ENCODE measurements at places on chromosomes 12 and 14.

DNA sequence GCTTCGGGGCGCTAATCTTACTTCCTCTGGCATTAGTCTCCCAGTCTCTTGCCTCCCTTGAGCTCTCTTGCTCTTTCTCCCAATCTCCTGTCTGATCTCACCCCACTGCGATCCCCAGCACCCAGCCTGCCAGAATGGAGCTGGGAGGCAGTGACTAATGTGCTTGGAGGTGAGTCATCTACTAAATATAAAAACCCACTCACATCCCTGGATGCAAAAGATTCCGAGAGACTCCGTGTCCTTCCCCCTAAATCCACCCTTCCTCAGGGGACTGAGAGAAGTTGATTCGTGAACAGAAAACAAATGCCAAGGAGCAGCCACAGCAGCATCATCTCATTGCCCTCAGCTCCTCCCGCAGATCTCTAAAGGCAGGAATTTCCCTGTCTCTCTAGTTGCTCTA, 45.7 kb upstream of the KCNA5 start:
- ATAC-seq, result no peak

DNA sequence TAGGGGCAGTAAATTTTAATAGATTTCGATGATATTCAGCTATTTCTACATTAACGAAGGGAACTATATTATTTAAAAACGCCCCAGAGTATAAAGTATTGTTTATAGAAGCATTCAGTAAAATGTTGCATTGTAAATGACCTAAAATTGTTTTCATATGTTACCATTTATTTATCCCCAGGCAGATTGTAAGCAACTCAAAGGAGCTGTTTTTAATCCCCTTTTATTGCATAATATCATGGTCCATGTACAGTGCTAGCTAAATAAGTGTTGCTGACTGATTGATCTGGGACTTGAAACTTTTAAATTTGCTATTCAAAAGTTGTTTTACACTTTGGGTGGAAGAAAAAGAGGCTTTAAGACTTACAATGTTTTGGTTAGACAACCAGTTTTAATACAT, 199.0 kb upstream of the SLC38A2 start:
- no peak for ATAC-seq

DNA sequence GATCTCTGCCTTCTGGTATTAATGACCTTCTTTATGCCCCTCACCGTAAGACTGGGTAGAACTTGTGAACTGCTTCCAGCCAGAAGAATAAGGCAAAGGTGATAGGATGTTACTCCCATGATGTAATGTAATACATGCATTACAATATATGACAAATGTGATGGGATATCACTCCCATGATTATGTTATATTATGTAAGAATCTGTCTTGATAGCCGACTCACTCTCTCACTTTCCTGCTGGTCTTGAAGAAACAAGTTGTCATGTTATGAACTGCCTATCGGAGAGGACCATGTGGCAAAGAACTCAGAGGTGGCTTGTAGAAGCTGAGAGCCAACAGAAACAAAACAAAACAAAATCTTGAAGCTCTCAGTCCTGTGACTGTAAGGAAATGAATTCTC, 30.6 kb upstream of the OSBPL8 start:
- ATAC-seq, result no peak

DNA sequence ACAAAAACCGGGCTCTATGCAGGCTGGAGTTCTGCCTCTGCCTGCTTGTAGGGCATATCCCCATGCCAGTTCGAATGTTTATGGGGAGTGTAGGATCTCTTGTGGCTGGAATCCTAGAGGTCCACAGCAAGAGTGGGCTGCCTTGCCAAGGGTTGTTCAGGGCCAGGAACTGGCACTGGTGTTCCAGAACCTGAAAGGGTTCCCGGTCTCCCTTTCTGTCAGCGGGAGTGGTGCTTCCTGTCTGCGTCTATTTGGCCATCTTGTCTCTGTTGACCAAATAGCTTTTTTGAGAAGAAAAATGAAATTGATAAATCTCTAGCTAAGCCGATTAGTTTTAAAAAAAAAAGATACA, 17.8 kb downstream of the OLR1 start:
- ATAC-seq, result no peak

DNA sequence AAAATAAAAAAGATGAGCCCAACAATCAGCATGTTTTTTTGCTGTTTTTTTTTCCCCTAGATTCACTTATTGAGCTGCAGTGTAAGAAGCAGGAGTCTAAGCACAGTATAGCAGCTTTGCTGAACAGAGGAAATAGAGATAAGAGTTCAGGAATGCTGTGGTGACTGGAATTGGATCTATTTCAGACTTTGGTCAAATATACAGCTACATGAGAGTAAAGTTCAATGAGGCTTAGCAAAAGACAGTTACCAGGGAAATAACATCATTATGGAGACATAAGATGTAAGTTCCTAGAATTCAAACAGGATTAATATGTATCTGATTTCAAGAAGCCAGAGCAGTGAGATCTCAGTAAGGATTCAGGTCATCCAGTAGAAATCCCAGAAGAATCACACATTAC, 613.0 kb downstream of the RPS29 start:
- ATAC-seq, result no peak

GRCh38 chr12:52857500-52857899, 8.7 kb upstream of the KRT78 start:
- no peak for ATAC-seq

DNA sequence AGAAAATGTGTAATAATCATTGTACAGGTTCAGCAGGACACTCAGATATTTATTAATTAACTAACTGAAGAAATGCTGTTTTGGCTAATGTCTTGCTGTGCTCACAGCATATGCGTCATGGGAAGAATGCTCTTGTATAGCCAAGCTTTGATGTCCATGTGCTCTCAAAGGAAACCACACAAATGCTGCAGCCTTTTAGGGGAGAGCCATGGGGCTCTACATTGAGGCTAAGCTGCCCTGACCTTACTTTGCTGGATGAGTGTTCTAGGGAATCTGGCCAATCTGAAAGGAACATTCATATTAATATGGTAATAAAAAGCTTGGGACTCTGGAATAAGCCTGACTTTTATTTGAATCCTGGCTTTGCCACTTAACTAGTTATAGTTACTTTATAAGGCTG, 9.5 kb upstream of the CRADD start:
- ATAC-seq, result no peak

- ATAC-seq, result peak; percentile 2
Observed at GRCh38 chr12:55728186-55728938, 447 bp downstream of the CD63 start.

DNA sequence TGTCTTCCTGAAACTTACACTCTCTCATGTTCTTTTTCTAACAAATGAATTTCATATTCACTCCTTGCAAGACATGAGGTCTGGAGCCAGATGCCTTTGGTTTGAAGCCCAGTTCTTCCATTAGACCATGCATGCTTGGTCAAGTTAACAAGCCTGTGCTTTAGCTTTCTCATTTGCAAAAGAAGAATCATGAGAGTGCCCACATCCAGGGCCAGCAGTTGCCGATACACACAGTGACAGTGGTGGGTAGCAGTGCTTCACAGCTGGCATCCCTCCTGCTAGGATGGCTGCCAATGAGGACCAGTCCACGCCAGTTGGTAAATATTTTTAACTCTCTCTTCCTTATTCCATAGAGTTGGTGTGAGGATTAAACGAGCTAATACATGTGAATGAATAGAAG, 163.1 kb downstream of the PHLDA1 start:
- no peak for ATAC-seq

GRCh38 chr12:71492604-71493003, 53.0 kb downstream of the LGR5 start:
- no peak for ATAC-seq

DNA sequence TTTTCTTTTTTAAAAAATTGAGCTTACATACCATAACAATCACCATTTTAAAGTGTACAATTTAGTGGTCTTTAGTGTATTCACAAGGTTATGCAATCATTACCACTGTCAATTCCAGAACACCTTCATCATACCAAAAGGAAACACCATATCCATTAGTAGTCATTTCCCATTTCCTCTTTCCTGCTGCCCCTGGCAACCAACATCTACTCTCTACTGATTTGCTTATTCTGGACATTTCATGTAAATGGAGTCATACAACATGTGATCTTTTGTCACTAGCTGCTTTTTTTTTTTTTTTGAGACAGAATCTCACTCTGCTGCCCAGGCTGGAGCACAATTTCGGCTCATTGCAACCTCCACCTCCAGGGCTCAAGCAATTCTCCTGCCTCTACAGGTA, 66.8 kb upstream of the CFL2 start:
- no peak for ATAC-seq

GRCh38 chr12:54688309-54689033, 40.3 kb upstream of the DCD start:
- no peak for ATAC-seq

- ATAC-seq, result no peak
Observed at GRCh38 chr12:64173456-64173855, 48.6 kb downstream of the KICS2 start.

GRCh38 chr14:30521899-30522736, 36.8 kb upstream of the G2E3 start:
- no peak for ATAC-seq

- no peak for ATAC-seq
Observed at GRCh38 chr14:73238424-73238852, 1.1 kb downstream of the PAPLN start.

DNA sequence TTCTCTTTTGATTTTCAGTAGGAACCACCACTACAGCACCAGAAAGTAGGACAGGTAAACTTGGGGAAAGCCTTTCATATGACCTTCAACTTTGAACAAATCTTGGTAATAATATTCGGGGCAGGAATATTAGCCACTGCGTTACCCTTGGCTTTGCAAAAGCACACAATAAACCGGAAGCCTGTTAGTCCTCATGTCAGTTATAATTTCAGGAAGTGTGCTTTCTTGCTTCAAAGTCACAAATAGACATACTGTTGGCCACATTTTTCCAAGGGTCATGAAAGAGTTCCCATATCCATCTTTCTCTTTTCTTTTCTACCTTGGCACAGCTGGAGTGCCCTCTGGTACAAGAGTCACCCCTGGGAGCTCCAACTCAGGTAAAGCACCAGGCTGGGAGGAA, 167.2 kb upstream of the CNTN1 start:
- no peak for ATAC-seq

GRCh38 chr12:113965951-113966797, at the start of gene RBM19:
Gene RBM19 (minus strand): TSS chr12:113966325. CDS start chr12:113966227, 98 bp downstream.
- peak; percentile 80 for ATAC-seq

DNA sequence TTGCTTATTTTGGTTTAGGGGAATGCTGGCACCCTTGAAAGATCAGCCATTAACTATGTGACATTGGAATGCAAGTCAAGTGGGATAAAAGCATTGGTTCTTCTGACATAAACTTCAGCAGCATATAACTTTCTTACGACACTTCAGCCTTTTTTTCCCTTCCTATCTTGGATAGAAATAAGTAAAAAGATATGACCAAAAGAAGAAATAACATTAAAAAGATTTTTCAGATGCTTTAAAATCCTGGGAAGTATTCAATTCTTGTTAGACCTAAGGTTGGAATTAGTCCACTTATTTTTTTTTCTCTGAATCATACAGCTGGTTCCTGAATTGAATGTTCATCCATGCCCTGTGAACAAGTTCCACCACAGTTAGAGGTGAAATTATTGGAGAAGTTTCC, 85.6 kb upstream of the TSPAN8 start:
- ATAC-seq, result no peak

GRCh38 chr12:101039848-101040531, 170.0 kb downstream of the SLC5A8 start:
- ATAC-seq, result no peak

DNA sequence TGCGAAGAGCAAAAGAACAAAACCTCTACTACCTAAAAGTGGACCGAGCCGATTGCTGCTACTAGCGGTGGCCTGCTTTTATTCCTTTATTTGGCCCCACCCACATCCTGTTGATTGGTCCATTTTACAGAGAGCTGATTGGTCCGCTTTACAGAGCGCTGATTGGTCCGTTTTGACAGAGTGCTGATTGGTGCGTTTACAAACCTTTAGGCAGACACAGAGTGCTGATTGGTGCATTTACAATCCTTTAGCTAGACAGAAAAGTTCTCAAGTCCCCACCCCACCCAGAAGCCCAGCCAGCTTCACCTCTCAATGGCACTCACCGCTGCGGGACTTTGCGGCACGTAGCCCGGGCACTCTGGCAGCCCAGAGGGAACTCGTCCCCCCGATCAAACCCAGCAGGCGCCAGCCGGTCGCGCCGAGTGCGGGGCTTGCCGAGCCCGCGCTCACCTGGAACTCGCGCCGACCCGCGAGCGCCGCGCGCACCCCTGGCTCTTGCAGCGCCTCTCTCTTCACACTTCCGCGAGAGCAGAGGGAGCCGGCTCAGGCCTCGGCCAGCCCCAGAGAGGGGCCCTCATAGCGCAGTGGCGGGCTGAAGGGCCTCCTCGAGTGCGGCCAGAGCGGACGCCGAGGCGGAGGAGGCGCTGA, 8.7 kb upstream of the FGD4 start:
- ATAC-seq, result no peak

DNA sequence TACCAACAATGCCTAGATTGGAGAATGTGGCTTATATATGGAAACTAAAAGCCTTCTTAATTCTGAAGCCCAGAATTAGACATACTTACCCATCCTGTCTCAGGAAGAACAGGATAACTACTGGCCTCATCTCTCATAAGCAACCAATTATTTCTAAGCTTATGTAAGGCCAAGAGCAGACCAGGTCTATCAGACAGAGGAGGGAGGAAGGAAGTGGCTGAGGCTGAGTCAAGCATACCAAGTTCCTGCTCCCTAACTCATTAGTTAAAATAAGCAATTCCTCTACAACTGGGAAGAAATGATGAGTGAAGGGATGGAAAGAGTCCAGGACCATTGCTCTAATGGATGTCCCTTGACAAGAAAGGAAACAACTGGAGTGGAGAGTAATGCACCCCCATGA, 27.0 kb upstream of the INSM2 start:
- no peak for ATAC-seq

GRCh38 chr14:73221945-73222344, 15.4 kb upstream of the PAPLN start:
- ATAC-seq, result peak; percentile 10

DNA sequence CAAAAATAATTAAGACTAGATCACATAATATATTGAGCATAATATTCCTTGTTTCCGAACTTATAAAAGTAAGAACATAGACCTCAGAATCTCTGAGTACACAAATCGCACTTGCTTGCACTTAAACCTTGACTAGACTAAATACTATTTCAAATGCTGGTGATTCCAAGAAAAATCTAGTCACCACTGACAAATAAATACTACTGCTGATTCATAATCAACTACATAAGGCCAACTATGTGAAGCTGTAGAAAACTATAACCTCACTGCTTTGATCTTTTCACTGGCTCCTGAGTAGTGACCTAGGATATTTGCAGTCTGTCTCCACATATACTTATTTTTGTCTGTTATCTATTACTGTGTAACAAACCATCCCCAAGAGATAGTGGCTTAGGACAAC, 245.4 kb downstream of the DIO2 start:
- no peak for ATAC-seq
